ENCODE measurements at places on chromosomes 3 and 15. TPM values are rescaled to one million over a fixed set of nuclear protein-coding genes. Genes with fewer than 3 reads are reported as not detected.

- H3K27ac ChIP-seq = no peak overlapping the region
- peak; percentile 17 for DNase-seq
- no peak overlapping the region for H3K4me3 ChIP-seq
- H3K36me3 ChIP-seq = no peaks in the 10 kb centered on the region
Observed at GRCh38 chr3:3998140-3998922, 199.1 kb downstream of the LRRN1 start.

- no peak overlapping the region for H3K27ac ChIP-seq
- no peak for DNase-seq
- no peak overlapping the region for H3K4me3 ChIP-seq
- H3K27me3 ChIP-seq = no peaks in the 10 kb centered on the region
Observed at GRCh38 chr15:34812369-34812768, 17.0 kb upstream of the ACTC1 start.

Gene ATP13A5
- total RNA-seq = not detected

Gene HCLS1
- total RNA-seq = 101 TPM

DNA sequence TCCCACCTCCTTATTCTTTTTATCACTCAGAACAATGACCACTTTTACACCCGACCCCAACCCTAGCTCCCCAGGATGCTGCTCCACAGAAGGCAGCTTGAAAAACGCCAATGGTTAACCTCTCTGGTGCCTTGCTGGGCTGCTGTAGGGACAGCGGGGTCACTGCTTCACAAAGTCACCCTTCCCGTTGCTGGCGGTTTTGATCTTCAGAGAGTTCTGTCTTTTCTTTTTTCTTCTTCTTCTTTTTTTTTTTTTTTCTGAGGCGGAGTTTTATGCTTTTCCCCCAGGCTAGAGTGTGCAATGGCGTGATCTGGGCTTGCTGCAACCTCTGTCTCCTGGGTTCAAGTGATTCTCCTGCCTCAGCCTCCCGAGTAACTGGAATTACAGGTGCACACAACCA is 20.7 kb downstream of the CEP19 start:
- peaks cover 3% of the 10 kb centered on the region for H3K27me3 ChIP-seq
- no peak overlapping the region for H3K4me3 ChIP-seq
- no peaks in the 10 kb centered on the region for H3K4me1 ChIP-seq
- DNase-seq = no peak

Gene ZNF502
- 8.8 TPM for total RNA-seq

DNA sequence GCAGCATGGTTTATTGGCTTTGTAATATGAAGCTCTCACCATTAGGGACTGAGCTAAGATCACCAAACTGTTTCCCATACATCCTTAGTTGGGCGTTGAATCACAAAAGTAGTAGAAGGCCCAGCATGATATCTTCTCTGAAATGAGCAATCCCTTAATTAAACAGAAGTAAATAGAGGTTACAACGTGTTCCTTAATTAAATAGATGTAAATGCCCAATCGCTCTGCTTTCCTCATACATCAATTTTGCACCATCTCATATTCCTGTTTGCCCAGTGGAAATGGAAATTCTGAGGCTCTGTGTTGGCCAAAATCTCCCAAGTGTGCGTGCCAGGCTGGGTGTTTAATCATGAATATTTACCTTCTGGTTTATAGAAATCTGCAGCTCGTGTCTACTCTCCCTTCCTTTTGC is 107.4 kb upstream of the FOXB1 start:
- no peak overlapping the region for H3K27ac ChIP-seq
- DNase-seq = no peak
- H3K36me3 ChIP-seq = no peaks in the 10 kb centered on the region

DNA sequence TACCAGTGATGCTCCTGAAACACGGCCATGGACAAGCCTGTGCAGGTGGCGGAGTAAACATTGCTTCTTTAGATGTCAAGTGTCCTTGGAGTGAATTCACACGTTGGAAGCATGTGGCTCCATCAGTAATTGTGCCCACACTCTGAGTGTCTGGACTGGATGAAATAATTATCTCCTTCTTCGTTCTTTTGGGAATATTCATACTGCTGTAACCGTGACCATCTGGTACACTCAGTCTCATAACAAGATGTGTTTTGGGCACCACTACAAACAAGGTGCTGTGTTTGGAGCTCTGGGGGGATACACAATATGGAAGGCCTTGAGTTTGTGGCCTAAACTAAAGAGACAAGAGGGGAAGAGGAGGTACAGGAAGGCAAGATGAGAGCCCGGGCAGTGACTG is 165.6 kb downstream of the APBA2 start:
- no peaks in the 10 kb centered on the region for H3K4me1 ChIP-seq
- H3K27me3 ChIP-seq = no peaks in the 10 kb centered on the region
- H3K36me3 ChIP-seq = no peaks in the 10 kb centered on the region
- no peak overlapping the region for H3K4me3 ChIP-seq
- DNase-seq = no peak

Gene COL6A5
- not detected for total RNA-seq

Gene EXD1
- total RNA-seq = not detected

- H3K4me3 ChIP-seq = peak overlapping the region; percentile 78
- peaks cover 4% of the 10 kb centered on the region for H3K4me1 ChIP-seq
- H3K27me3 ChIP-seq = no peaks in the 10 kb centered on the region
- H3K36me3 ChIP-seq = peaks cover 20% of the 10 kb centered on the region
- no peak for DNase-seq
Observed at GRCh38 chr15:75335313-75335704, 554 bp upstream of the COMMD4 start.

DNA sequence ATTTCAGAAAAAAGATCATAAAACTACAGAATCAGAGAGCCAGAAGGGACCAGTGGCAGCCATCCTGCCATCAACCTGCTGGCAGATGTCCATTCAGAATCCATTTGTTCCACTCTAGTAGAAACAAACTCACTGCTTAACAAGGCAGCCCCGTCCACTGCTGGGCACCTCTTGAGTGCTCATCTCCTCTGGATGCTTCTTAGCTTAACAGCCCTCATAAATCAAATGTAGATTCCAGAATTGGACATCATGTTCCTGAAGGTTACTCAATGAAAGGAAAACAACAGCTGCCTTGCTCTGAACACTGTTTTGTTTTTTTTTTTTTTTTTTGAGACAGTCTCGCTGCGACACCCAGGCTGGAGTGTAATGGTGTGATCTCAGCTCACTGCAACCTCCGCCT is 37.3 kb downstream of the ABCC5 start:
- no peak overlapping the region for H3K4me3 ChIP-seq
- no peaks in the 10 kb centered on the region for H3K4me1 ChIP-seq
- no peaks in the 10 kb centered on the region for H3K27me3 ChIP-seq
- peaks cover 38% of the 10 kb centered on the region for H3K36me3 ChIP-seq
- DNase-seq = no peak

- no peaks in the 10 kb centered on the region for H3K36me3 ChIP-seq
- peak; percentile 20 for DNase-seq
- H3K27me3 ChIP-seq = no peaks in the 10 kb centered on the region
- H3K4me1 ChIP-seq = no peaks in the 10 kb centered on the region
- no peak overlapping the region for H3K27ac ChIP-seq
- no peak overlapping the region for H3K4me3 ChIP-seq
Observed at GRCh38 chr3:175149675-175150074, 290.5 kb downstream of the NAALADL2 start.

GRCh38 chr15:57418635-57419034 is 42.3 kb downstream of the CGNL1 start:
- H3K27me3 ChIP-seq = no peaks in the 10 kb centered on the region
- H3K27ac ChIP-seq = no peak overlapping the region
- DNase-seq = no peak
- peaks cover 8% of the 10 kb centered on the region for H3K4me1 ChIP-seq
- no peaks in the 10 kb centered on the region for H3K36me3 ChIP-seq
- no peak overlapping the region for H3K4me3 ChIP-seq

DNA sequence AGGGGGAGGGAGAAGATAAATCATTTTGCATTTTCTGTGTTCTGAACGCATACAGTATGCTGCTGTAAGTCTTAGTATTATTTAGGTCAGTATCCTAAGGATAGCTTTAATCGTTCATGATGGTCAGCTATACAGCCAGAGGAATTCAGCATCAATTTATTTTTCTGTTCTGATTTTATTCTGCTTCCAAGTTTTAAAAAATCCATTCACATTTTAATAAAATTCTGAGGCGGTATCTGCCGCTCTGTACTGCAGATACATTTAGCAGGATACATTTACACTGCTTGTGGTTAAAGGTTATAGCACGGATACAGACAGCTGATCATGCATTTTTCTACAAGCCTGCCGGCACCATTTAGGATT is 17.8 kb downstream of the ZBTB38 start:
- DNase-seq = no peak
- H3K4me3 ChIP-seq = peak overlapping the region; percentile 26
- H3K27me3 ChIP-seq = no peaks in the 10 kb centered on the region
- peaks cover 8% of the 10 kb centered on the region for H3K36me3 ChIP-seq

DNA sequence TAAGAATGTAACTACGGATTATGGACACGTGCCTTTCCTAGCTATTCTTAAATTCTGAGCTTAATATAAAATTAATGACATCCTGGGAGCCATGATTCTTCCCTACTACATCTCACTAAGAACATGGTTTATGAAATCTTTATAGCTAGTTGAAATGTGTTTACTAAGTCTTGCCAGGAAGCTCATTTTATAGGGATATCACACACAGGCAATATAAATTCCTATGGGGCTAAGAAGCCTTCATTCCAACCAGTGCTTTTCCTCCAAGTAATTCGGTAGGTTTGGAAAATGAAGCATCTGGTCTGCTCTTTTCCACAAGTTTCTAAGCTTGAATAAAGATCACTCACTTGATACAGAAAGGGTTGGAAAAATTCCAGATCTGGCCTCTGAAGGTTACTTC is 802.6 kb downstream of the FHIT start:
- no peak overlapping the region for H3K4me3 ChIP-seq
- no peak overlapping the region for H3K27ac ChIP-seq
- no peaks in the 10 kb centered on the region for H3K27me3 ChIP-seq
- no peaks in the 10 kb centered on the region for H3K36me3 ChIP-seq
- H3K4me1 ChIP-seq = no peaks in the 10 kb centered on the region

DNA sequence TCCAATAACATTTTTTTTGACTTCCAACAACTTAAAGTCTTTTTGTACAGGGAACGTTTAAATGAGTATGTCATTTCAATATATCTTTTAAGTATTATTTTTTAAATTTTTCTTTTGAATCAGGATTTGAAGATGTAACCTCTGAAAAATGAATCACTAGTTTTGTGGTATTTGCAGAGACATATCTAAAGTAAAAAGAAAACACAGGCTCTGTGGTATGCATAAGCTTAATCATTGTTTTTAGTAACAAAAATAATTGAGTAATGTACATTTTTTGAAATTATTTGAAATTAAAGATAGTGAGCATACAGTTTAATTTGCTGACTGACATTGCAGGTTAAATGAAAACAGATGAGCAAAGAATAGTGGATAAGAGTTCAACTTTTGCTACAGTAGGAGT is 531.3 kb downstream of the ROBO1 start:
- no peak for DNase-seq
- H3K27ac ChIP-seq = no peak overlapping the region
- H3K27me3 ChIP-seq = no peaks in the 10 kb centered on the region

DNA sequence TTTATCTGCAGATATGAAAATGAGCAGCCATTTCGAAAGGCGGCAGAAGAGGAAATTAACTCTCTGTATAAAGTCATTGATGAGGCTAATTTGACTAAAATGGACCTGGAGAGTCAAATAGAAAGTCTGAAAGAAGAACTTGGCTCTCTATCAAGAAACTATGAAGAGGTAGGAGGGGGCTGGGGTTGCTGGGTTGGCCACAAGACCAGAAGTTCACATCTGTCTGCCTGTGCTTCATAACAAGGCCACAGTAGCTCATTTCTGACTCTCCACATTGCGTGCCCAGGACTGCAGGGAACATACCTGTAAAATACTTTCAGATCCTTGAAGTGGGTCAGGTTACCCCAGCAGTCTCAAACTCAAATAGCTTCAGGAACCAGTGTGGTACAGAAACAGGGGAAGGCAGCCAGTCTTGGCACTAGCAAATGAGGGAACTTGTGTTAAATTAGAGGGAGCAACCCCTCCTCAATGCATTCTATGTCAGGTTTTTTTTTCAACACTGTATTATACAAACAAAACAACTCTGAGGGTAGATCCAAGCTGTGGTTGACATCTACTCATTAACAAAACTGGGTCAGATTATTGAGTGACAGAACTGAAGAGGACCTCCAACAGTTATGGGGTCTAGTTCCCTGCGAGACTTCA is 48.7 kb downstream of the BFSP2 start:
- H3K36me3 ChIP-seq = no peaks in the 10 kb centered on the region
- H3K4me1 ChIP-seq = no peaks in the 10 kb centered on the region
- DNase-seq = no peak
- H3K4me3 ChIP-seq = no peak overlapping the region
- no peak overlapping the region for H3K27ac ChIP-seq

Gene CPN2
- 4.7 TPM for total RNA-seq

DNA sequence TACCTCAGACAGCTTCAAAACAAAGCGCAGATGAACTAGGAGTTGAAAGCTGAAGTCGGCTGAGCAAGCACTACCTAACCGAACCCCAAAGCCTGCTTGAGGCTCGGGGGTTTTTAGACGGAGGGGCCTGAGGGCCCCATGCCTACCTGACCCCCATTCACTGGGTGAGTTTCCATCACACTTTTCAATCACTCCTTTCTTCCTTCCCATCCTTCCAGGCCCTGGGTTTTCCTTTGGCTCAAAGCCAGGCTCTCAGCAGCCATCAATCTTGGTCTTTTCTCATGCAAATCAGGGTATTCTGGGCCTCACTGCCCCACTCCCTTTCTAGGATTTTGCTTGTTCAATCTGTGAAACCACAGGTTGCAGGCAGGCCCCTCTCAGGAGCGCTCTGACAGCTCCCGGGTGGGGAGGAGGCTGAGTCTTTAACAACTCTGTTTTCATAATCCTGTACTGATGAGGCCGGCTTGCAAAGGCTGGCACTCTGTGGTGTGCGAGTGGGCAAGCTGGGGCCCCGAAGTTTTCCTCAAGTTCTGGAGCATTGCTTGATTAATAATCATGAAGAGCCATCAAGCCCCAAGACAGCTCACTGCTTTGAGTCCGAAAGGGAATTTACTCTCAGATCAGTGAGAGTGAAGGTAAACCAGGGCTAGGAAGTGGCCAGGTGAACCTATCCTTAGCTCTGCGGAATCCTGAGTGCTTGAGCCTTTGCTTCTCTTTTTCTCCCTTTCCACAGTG is 97.6 kb downstream of the FRMD4B start:
- no peak overlapping the region for H3K4me3 ChIP-seq
- H3K27me3 ChIP-seq = no peaks in the 10 kb centered on the region
- H3K4me1 ChIP-seq = no peaks in the 10 kb centered on the region
- DNase-seq = no peak

GRCh38 chr15:37638116-37638515 is 296.3 kb upstream of the TMCO5A start:
- H3K4me1 ChIP-seq = no peaks in the 10 kb centered on the region
- no peaks in the 10 kb centered on the region for H3K27me3 ChIP-seq
- H3K36me3 ChIP-seq = no peaks in the 10 kb centered on the region
- DNase-seq = no peak

Gene TJP1
- total RNA-seq = 37.9 TPM

- no peak overlapping the region for H3K27ac ChIP-seq
- peaks cover 2% of the 10 kb centered on the region for H3K4me1 ChIP-seq
- no peaks in the 10 kb centered on the region for H3K36me3 ChIP-seq
Observed at GRCh38 chr3:193780810-193781478, 187.9 kb downstream of the OPA1 start.

Gene SLC22A13
- total RNA-seq = not detected

GRCh38 chr3:108103886-108104797 is 13.3 kb upstream of the CD47 start:
- no peak overlapping the region for H3K27ac ChIP-seq
- no peaks in the 10 kb centered on the region for H3K27me3 ChIP-seq
- H3K36me3 ChIP-seq = no peaks in the 10 kb centered on the region
- no peak for DNase-seq

Data from adrenal gland (tissue), 19 donors.